ENCODE measurements at places on chromosomes 7 and 10.

- DNase-seq: no peak
These were observed 9.5 kb upstream of the TRPV6 start for GRCh38 chr7:142894985-142895593.

- peak; percentile 65 for DNase-seq
These were observed 27.7 kb upstream of the SORCS3 start for GRCh38 chr10:104613406-104613805.

DNA sequence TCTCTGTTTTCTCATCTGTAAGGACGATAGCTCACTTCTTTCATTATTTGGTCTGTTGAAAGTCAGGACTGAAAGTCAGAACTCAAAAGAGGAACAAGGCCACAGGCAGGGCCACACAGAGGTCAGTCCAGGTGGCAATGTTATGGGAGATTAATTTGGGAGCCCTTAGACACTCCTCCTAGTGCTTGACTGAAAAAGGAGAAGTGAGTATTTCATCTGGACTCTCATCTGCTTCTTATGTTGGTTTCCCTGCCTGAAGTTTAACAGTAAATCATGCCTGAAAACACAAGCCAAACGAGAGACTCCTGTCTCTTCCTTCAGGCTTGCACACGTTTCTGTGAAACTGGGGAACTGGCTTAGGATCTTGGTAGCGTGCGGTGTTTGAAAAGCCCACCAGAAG lies 248.5 kb downstream of the BUB3 start:
- DNase-seq: no peak

- DNase-seq: no peak
These were observed 55.7 kb downstream of the LYZL2 start for GRCh38 chr10:30573721-30574431.

DNA sequence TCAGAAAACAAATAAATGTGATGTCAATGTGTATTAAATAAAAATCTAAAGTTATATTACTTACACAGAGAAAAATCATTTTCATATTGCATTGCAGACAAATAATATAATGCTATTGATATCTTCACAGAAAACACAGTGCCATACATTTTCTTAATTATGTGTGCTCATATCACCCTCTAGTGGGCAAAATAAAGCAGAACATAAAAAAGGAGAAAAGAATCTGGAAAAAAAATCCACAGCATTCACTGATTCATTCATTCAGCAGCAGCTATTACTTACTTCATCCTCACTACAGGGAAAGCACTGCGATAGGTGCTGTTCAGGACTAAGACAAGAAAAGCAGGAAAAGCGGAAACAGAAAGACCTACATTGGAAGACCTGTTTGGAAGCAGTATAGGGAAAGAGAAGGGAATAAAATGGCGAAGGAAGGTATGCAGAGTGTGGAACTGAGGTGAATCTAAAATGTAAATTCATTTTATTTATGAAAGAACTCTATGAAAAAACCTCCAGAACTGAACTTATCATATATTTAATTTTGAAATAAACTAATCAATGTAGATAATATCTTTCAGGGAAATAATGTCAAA lies 73.2 kb downstream of the POT1 start:
- peak; percentile 50 for DNase-seq

DNA sequence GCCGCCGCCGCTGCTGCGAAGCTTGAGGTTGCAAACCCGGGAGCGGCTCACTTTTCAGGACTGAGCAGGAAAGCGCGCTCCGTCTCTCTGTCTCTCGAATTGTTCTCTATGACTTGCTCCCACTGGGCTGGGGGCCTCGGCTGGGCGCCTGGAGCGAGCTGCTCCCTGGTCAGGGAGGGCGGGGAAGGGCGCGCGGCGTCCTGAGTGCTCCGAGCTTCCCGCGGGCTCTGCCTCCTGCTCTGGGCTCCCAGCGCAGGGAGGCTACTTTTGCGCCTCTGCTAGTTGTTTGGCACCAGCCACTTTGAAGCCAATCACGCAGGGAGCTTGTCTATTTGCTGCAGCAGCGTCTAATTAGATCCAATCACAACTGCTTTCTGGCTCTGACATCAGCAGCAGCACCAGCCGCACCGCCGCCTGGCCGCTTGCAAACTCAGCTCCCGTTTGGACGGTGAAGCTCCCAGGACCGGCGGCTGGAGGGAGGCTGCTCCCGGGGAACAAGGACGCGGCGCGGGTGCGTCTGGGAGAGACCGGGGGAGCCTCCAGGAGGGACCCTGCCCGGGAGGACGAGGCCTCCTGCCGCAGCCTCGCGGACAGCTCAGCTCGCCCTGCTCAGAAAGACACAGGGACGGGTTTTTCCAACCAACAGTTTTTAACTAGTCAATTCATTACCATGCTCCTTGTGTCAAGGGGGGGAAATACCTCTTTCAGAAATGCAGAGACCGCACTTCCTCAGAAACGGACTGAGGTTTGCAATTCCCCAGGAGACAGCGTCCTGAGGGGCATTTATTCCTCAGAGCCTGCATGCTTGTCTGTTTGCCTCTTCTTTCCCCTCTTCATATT lies at the start of gene ADARB2:
TSS of gene ADARB2 (minus strand) at position 304 of the 840 bp plus-strand sequence.
- DNase-seq: no peak

GRCh38 chr7:13092708-13093005 lies 405.2 kb downstream of the ARL4A start:
- no peak for DNase-seq

DNA sequence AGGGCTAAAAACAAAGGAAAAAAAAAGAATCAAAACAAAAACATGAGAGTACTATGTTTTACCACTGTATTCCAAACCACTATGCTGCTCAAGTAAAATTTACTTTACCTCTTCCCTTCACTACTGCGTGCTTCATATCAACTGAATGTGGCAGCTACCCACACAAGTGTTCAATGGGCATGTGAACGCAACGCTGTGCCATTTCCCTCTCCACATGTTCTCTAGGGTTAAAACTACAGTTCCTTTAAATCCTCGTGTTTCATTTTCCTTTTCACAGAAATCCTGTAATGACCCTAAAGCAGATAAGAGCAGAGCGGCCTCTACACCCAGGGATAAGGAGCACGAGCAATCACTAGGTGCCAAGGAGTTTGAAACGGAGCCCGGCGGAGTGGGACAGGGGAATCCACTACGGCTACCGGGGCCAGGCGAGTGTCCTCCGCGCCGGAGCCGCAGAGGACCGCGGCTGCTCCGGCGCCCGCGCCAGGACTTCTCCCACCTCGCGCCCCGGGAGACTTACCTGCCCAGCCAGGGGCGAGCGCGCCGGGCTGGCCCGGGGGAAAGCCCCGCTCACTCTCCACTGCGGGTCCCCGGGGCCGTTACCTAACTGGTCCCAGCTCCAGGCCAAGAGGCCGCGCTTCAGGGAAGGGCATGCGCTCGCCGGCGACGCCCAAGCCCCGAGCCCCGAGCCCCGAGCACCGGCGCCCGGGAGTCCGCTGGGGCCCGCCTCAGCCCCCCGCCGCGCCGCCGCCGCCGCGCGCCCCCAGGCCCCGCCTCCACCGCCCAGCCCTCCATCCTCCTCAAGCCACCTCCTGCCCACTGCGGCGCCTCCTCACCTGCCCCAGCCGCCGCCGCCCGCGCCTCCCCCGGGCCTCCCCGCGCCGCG lies 711 bp downstream of the NAMPT start:
- peak; percentile 51 for DNase-seq

DNA sequence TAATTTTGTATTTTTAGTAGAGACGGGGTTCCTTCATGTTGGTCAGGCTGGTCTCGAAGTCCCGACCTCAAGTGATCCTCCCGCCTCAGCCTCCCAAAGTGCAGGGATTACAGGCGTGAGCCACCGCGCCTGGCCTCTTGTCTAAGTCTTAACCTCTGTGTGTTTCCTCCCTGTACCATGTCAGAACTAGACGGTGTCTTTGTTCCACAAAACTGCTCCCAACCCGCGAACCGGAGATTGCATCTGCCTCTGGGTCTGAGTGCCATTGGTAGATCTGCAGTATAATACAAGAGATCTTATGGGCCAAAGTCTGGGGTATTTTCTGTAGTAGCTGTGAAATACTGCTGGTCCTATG lies 1.3 kb upstream of the EEF1AKMT2 start:
- no peak for DNase-seq

- DNase-seq: no peak
These were observed 14.4 kb downstream of the MYO1G start for GRCh38 chr7:44964384-44964830.

- peak; percentile 64 for DNase-seq
These were observed 1176.1 kb downstream of the GATA3 start for GRCh38 chr10:9230625-9231024.
